ENCODE measurements at places on chromosomes 13 and 19.

DNA sequence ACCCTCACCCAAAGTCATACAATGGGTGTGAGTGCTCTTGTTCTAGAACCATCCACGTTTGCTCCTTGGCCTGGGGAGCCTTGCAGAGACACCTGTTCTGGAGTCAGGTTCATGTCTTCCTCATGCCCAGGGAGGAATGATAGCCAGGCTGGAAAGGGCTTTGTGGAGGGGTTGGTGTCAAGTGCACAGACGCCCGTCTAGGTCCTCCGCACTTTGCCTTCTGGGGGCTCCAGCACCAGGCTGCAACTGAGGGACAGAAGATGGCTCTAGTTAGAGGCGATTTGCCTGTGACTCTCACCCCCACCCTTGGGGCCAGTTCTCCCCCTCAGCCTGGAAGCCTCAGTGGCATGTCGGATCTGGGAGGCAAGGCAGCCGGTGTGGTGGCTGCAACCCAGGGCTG lies 47.2 kb upstream of the ZNF536 start:
- no peak for DNase-seq

GRCh38 chr19:18895824-18896341 lies at the start of gene CERS1:
TSS of gene CERS1 (minus strand) at chr19:18896158. CDS start at chr19:18896072, 86 bp downstream.
- peak; percentile 59 for DNase-seq

GRCh38 chr13:113045251-113046127 lies 60.1 kb upstream of the F7 start:
- no peak for DNase-seq

GRCh38 chr13:96273196-96273595 lies 183.3 kb downstream of the HS6ST3 start:
- no peak for DNase-seq

DNA sequence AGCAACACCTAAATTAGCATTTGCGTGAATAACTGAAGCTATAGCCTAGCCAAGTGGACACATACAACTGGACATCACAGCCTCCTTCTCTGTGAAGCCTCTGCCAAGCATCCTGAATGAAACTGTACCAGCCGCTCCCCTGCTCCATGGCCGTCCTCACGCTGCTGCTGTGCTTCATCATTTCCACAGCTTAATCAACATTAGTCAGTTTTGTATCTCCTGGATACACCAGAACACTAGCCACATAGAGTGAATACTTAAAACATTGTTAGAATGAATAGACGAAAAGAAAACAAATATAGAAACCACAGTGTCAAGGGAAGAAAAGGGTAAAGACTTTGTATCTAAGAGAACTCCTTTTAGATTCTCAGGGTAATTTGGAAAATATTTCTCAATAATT lies 1526.9 kb downstream of the EFNB2 start:
- no peak for DNase-seq

DNA sequence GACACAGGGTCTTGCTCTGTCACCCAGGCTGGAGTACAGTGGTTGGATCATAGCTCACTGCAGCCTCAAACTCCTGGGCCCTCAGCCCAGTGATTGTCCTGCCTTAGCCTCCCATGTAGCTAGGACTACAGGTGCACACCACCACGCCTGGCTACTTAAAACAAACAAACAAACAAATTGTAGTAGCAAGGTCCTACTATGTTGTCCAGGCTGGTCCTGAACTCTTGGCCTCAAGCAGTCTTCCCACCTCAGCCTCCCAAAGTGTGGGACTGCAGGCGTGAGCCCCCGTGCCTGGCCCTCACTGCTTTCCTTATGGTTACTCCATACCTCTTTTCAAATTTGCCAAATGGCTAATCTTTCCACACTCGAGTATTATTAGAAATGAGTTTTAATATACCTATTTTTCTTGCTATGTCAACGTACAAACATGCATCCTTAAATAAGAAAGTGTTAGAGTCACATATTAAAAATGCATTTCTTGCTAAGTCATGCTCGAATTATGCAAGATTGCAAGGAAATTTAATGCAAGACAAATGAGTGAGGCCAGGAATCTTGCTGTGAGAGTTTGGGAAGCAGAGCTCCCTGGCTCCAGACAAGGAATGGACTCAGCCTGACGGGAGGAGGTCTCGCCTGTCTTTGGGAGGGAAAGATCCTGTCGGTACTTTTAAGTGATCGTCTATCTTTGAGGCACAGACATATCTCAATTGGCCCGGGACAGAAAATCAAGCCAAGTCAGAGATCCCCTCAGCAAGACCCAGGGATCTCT lies 39.4 kb downstream of the RFX2 start:
- peak; percentile 82 for DNase-seq

- no peak for DNase-seq
Measured at GRCh38 chr13:109651854-109652253, 134.5 kb downstream of the IRS2 start.

- no peak for DNase-seq
Measured at GRCh38 chr19:1938071-1938470, 2.9 kb upstream of the CSNK1G2 start.

GRCh38 chr13:44307255-44307654 lies 66.4 kb upstream of the SERP2 start:
- no peak for DNase-seq

- no peak for DNase-seq
Measured at GRCh38 chr13:36046672-36047071, 84.5 kb downstream of the DCLK1 start.

DNA sequence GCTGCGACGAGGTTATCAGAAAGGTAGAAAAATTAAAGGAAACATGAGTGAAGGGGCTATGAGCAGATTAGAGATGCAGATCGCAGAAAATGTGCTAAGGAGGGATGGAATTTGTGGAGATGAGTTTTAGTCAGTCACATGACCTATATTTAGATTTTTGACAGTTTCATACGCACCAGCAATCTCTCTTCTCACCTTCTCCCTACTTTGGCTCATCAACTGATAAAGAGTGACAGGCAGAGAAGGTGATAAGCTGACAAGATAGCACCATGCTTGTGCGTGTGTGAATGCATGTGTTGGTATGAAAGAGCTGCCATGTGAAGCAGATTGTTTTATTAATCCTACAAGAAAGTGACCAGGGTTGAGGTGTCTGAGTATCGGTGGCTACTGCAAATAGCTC lies 252.6 kb downstream of the RAP2A start:
- DNase-seq = no peak

DNA sequence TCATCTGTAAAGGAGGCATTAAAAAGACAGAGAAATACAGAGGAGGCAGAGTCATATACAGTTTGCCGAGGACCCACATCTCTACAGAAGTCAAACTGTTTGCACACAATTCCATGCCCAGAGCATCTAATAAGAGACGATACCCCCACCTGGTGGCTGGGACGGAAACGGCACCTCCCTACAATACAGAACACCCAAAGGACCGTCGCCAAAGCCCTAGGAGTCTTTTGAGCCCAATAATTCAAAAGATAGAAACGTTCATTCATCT lies 703 bp upstream of the PLEKHG2 start:
- peak; percentile 64 for DNase-seq

DNA sequence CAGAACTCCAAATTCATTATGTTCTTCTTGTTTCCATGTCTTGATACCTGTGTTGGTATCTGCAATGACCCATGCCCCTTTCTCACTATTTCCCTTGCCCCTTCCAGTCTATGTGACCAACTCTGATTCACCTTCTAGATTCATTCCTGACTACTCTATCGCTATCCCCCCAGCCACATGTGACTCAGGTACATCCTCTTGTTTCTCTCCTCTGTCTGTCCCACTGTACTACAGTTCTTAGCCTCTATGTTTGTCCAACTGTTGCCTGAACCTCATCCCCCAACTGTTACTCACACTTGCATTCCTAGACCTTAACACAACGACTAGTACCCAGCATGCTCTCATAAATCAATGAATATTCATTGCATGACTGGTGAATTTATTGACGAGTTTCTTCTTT lies 10.0 kb upstream of the FLT3 start:
- DNase-seq = no peak

DNA sequence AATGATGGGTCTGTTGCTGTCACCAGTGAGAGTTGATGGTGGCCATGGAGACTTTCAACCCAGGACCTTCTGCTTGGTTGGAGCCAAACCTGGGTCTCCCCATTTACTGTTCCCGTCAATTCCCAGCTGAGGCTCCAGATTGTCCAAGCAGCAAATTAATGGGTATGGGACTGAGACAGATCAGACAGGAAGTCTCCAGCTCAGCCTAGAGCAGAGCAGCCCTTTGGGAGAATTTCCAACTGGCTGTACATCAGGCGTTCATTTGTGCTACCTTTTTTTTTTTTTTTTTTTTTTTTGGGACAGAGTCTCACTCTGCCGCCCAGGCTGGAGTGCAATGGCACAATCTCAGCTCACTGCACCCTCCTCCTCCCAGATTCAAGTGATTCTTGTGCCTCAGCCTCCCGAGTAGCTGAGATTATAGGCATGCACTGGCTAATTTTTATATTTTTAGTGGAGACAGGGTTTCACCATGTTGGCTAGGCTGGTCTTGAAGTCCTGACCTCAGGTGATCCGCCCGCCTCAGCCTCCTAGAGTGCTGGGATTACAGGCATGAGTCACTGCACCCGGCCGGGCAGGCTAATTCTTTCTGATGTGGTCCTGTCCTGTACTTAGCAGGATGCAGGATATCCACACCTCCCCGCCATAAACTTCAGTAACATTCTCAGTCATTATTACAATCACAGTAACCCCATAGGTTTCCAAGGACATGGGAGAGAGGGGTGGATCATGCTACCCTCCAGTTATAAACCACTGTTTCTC lies 9.3 kb downstream of the MAP3K10 start:
- no peak for DNase-seq

DNA sequence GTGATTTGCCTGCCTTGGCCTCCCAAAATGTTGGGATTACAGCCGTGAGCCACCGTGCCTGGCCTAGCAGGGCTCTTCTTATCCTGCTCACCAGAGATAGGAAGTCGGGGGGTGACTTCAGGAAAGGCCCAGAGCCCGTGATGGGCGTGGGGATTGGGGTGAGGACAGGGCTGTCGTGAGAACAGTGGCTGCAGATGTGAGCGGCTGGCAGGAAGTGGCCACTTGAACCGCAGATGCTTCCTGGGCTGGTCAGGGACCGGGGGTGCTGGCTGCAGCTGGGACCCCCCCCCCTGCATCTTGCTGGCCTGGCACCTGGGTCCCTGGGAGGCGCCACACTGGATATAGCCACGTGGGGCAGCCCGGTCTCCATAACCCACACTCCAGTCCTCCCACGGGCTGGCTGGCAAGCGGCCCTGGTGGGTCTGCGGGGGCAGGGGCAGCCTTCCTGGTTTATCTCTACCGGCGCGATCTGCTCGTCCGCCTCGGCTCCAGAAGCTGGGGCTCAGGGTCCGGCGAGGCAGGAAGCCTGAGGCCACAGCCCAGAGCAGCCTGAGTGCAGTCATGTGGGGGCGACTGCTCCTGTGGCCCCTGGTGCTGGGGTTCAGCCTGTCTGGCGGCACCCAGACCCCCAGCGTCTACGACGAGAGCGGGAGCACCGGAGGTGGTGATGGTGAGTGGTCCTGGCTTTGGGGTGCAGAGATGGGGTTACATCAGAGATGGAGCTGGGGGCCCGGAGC lies at the start of gene F2RL3:
F2RL3 (plus strand) TSS at position 371 of the 737 bp plus-strand sequence; CDS start at position 562, 191 bp downstream.
- peak; percentile 56 for DNase-seq

GRCh38 chr13:44498502-44498901 lies 77.6 kb downstream of the TSC22D1 start:
- DNase-seq = no peak

GRCh38 chr19:50147462-50148423 lies 15.3 kb downstream of the IZUMO2 start:
- peak; percentile 83 for DNase-seq

GRCh38 chr19:51417107-51417809 lies at the start of gene SIGLEC10:
TSS of gene SIGLEC10 (minus strand) at chr19:51417642. CDS start at chr19:51417581, 61 bp downstream.
- DNase-seq = peak; percentile 31

GRCh38 chr19:45753548-45753947 lies 15.5 kb downstream of the SIX5 start:
- DNase-seq = no peak

GRCh38 chr13:28607187-28607955 lies 51.6 kb upstream of the POMP start:
- DNase-seq = no peak

GRCh38 chr19:29671393-29672160 lies 6.3 kb downstream of the PLEKHF1 start:
- peak; percentile 14 for DNase-seq

GRCh38 chr19:38543807-38544568 lies 73.8 kb downstream of the MAP4K1 start:
- peak; percentile 77 for DNase-seq

- DNase-seq = peak; percentile 51
Measured at GRCh38 chr19:12880551-12881171, 588 bp downstream of the DNASE2 start.

- peak; percentile 85 for DNase-seq
Measured at GRCh38 chr19:4456843-4457653, 546 bp downstream of the UBXN6 start.

- peak; percentile 97 for DNase-seq
Measured at GRCh38 chr19:53467485-53468262, at the start of gene ZNF813. TSS of gene ZNF813 (plus strand) at chr19:53467733. CDS start at chr19:53483823, 16,090 bp downstream.

DNA sequence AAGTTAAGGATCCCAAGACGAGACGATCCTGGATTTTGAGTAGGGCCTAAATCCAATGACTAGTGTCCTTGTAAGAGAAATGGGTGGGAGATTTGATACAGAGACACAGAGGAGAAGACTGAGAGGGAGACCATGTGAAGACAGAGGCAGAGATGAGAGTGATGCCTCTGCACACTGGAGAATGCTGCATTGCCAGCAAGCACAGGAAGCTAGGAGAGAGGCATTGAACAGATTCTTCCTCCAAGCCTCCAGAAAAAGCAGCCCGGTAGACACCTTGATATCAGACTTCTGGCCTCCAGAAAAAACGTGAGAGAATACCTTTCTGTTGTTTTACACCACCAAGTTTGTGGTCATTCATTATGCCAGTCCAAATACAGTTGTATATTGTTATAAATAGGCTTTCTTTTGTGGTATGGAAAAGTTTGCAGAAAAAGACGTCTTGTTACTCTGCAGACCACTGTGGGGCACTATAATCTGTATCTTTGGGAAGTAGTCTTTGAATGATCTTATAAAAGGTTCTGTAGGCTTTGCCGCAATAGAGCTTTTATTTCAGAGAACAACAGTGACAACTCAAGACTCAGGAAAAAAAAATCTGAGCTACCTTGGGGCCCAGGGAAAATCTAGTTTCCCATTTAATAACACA lies 17.9 kb upstream of the RFC3 start:
- peak; percentile 43 for DNase-seq

DNA sequence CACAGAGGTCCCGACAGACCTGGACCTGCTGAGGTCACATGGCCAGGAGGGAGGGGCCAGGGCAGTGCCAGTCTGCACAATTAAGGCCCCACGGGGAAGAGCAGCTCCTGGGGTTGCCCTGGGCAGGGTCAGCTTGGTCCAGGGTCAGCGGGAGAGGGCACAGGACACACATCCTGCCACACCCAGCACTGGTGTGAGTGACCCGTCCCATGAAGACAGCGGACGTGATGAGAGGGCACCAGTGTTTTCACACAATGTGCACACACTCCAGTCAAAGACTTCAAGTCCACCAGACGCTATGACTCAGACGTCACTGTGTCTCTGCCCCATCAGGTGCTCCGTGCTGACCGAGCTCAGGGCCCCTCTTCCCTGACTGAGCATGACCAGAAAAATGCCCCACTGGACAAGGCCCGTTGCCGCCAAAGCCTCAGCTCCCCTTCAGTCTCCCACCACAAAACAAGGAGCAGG lies 4.2 kb downstream of the TMEM259 start:
- peak; percentile 59 for DNase-seq

- DNase-seq = peak; percentile 77
Measured at GRCh38 chr13:100633461-100633860, 41.1 kb downstream of the TMTC4 start.

All from AG20443 (cell line).